ENCODE measurements at places on chromosomes 11 and 22.

- DNase-seq: no peak
Observed at GRCh38 chr11:1782031-1782590, 18.4 kb upstream of the CTSD start.

DNA sequence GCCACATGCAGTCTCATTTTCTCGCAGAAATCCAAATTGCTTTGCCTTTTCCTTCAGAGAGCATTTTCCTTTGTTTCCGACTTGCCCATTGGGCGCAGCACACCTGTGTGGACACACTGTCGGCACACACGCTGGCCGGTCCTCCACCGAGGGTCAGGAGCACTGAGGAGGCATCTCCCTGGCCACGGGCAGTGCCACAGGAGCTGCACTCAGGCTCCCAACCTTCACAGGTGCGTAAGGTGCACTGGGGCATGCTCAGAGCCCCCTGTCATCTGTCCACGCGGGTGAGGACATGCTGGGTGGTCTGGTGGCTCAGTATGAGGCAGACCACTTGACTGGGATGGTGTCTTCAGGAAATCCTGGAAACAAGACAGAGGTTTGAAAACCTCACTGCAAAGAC, 779.1 kb downstream of the BRD1 start:
- DNase-seq: no peak

GRCh38 chr11:94511932-94512781, at the start of gene C11orf97:
C11orf97 (plus strand) TSS chr11:94512461; CDS start chr11:94512529, 68 bp downstream.
- peak; percentile 55 for DNase-seq

DNA sequence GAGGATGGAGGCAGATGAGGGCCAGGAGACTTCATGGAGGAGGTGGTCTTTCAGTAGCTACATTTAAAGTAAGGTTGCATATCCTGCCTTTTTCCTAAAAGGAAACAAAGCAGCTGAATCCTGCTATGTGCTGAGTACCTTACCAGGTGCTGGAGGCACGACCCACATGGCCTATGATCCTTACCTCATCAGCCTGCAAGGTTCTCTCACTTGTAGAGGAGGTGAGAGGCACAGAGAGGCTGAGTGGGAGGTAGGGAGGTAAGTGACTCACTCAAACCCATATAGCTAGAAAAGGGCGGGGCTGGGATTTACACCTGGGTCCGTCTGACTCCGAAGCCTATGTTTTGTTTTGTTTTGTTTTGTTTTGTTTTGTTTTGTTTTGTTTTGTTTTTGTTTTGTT, 75.8 kb downstream of the BUD13 start:
- no peak for DNase-seq

- no peak for DNase-seq
Observed at GRCh38 chr11:116598556-116598955, 174.2 kb downstream of the BUD13 start.

- DNase-seq: peak; percentile 40
Observed at GRCh38 chr11:78586452-78587046, 11.9 kb upstream of the NARS2 start.

GRCh38 chr11:105573091-105573490, 36.8 kb upstream of the GRIA4 start:
- no peak for DNase-seq

DNA sequence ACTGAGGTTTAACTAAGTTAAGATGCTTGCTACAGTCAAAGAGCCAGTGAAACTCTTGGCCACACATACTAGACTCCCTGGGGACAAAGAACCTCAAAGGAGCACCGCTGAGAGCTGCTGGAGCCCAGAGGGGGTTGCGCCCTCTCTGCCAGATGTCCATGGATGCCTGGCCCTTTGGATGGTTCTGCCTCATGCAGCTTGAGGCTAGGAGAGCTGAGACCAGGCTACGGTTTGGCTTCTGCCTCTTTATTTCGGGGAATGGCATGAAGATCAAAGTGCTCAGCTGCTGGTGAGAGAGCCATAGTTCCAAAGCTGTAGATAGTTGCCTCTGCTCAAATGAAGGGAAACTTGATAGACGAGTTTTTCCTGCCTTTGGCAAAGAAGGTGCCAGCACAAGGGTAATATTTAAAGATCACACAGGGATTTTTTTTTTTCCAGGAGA, 43.0 kb downstream of the RASSF10 start:
- DNase-seq: no peak

- DNase-seq: no peak
Observed at GRCh38 chr11:75498556-75499255, 27.0 kb downstream of the GDPD5 start.

GRCh38 chr11:103662880-103663279, 373.6 kb upstream of the DDI1 start:
- DNase-seq: no peak

GRCh38 chr11:119691020-119691666, 37.9 kb downstream of the NECTIN1 start:
- DNase-seq: no peak

- DNase-seq: no peak
Observed at GRCh38 chr22:24284747-24285203, 14.1 kb downstream of the SPECC1L start.

DNA sequence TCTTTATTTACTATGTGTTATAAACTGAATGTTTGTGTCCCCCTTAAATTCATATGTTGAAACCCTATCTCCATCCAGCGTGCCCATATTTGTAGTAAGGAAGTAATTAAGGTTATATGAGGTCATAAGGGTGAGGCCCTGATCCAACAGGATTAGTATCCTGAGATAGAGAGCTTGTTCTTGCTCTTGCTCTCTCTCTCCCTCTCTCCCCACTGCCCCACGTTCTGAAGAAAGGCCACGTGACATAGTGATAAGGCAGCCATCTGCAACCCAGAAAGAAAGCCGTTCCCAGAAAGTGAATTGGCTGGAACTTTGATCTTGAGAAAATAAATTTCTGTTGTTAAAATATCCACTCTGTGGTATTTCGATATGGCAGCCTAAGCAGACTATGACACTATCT, 212.5 kb downstream of the SWAP70 start:
- DNase-seq: no peak

DNA sequence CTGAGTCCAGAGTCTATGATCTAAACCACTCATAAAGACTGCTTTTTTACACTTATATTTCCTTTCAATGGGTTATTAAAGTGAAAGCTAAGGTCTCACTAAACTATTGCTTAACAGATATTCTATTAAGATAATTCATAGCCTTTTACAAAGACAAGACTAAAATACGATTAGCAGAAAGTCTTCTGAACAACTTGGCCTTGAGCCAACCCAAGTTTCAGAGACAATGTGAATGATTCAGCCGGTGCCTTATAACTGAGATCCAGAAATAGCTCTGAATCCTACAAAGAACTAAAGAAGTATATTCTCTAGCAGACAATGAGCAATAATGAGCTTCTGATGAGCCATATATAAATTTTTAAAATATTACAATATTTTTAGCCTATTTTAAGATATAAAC, 41.5 kb upstream of the CARD18 start:
- no peak for DNase-seq

DNA sequence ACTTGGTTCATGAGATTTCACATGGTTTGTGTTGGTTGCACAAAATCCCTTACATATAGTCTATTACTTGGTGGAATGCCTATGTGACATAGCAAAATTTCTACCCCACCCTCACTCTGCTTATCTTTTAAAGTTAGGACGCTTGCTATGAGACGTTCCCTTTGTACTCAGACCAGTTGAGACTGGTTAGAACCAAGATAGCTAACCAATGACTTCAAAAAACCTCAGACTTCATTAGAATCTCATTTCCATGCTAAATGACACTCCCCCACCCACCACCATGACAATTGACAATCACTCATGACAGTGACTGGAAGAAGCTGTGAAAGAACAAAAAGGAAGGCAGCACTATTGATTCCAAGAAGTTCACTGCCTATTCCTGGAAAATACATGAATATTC, 313.6 kb downstream of the ETS1 start:
- no peak for DNase-seq

DNA sequence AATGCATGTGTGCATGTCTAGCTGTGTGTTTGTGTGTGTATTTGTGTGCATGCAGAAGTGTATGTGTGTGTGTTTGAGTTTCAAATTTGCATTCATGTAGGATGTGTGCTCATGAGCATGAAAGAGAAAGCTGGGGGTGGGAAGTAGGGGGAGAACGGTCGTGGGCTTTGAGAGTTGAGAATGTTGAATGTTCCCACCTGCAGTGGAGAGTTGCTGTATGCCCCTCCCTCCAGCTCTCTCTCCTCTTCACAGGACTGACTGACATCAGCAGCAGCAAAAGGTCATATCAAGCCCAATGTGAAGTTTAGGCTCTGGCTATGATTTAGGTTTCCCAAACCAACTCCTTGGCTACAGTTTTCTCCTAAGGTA, 63.8 kb upstream of the RRAS2 start:
- DNase-seq: no peak

DNA sequence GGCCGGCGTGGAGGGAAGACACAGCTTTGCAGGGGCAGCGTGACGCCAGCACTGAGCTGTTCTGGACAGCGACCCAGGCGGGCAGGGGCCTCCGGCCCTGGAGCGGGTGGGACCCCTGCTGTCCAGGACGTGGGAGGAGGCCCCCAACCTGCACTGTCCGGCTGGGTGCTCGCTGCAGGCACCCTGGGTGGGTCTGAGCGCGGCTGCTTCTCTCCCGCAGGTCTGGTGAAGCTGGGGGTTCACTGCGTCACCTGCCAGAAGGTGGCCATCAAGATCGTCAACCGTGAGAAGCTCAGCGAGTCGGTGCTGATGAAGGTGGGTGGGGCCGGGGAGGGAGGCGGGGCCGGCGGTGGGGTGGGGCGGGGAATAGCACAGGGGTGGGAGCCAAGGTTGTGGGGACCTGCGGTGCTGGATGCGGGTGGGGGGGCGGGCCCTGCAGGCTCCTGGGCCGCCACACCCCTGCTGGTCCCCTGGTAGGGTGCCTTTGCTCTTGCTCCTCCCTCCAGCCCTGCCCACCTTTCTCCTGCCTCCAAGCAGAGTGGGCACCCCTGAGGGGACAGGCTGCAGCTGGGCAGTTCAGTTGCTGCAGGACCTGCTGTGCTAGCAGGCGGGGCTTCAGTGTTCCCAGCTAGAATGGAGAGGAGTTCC, 46.2 kb downstream of the BRSK2 start:
- DNase-seq: peak; percentile 72

DNA sequence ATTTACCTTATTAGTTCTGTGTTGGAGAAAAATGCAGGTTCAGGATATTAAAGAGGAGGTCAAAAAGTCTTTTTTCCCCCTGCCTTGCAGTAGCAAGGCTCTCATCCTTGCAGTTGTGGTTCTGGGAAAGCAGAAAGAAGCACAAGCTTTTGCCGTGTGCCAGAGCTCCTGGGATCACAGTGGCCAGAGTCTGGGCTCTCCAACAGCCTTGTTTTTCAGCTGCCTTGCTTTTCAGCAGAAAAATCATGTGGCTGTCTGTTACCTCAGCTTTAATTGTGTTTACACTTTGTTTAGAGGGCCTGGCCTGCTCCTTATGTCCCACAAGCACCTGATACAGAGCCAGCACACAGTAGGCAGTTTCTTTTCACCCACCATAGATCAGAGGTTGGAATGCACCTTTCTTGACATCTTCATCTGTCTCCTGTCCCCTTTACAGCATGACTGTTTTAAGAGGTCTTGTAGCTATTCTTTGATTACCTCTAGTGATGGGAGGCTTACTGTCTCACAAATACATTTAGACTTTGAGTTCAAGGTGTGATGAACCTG, 67.5 kb downstream of the TEAD1 start:
- DNase-seq: no peak

- DNase-seq: no peak
Observed at GRCh38 chr11:131483453-131483852, 113.0 kb downstream of the NTM start.

DNA sequence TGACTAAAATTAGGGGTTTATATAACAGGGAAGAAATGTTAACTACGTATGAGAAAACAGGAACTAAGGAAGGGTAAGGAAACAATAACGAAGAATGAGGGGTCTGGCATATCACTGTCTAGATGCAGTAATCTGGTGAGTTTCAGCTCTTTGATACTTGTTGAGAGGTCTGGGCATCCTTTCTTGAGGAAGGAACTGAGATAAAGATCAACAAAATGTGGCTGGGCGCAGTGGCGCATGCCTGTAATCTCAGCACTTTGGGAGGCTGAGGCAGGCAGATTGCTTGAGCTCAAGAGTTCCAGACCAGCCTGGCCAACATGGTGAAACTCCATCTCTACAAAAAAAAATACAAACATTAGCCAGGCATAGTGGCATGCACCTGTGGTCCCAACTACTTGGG, 2.7 kb downstream of the DCDC1 start:
- DNase-seq: no peak

GRCh38 chr11:22244986-22245592, 52.2 kb downstream of the ANO5 start:
- DNase-seq: peak; percentile 12

DNA sequence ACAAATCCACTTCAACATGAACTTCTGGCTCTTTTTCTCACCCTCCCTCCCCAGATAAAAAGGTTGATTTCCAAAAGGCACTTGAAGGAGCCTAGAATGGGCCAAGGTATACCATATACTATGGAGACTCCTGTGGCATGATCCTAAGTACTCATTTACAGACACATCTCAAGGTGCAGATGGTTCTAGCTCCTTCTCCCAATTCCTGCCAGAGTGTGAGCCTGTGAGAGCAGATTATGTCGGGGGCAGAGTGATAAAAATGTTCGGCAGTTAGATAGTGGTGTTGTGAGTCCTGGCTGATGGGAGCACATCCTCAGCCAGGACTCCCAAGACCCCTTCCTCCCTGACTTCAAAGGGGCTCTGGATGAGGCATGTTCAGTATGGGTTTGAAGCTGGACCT, 8.2 kb upstream of the SEC14L3 start:
- DNase-seq: no peak

DNA sequence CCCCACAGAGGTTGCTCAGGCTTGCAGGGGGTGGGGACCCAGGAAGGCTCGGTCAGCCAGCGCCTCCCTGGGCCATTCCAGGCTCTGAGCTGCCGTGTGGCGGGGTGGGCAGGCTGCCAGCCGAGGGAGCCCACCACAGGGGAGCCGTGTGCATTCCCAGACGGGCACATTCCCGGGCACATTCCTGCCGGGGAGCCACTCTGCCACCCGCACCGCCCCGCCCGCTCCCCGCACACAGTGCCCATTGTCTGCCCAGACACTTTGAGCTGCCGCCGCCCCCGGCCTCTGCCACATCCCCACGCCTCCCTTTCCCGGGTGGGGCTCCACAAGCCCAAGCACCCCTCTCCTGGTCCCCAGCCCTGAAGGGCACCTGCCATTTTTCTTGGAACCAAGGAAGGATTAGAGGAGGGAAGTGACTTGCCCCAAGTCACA, 27.4 kb downstream of the RPL3 start:
- no peak for DNase-seq

DNA sequence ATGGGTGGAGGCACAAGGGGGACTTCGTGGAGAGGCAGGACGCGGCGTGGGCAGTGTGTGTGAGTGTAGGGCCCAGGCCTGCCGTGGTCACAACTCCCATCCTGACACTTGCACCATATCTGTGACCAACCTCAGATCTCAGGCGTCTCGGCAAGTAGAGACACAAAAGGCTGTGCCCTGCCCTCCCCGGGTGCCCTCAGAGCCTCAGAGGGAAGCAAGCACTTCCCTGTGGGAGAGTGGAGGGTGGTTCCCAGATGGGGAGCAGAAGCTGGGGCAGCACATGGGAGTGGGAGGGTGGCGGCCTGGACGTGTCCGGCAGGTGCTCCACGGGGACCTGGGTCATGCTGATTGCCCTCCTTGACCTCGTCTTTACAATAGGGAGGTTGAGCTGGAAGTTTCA, 20.4 kb downstream of the B3GAT1 start:
- no peak for DNase-seq

All from GM13977 (cell line).